Glomerular endothelial cell (primary cell): ENCODE measurements at places on chromosomes 5 and 9. TPM values are rescaled to one million over a fixed set of nuclear protein-coding genes. Genes with fewer than 3 reads are reported as not detected.

Gene DMRTA1
- 0.88 and 1.8 TPM in 2 replicates for total RNA-seq

GRCh38 chr5:166768536-166768935 is 1522.9 kb upstream of the WWC1 start:
- no peak for DNase-seq

Gene TYRP1
- total RNA-seq, result not detected in 2 replicates

Gene SLC6A7
- not detected in 2 replicates for total RNA-seq

Gene CTXN3
- total RNA-seq, result not detected in 2 replicates

Gene DOCK8
- total RNA-seq, result 1.2 and 12.5 TPM in 2 replicates

- DNase-seq, result no peak
These were observed 16.2 kb upstream of the SMU1 start for GRCh38 chr9:33092634-33093033.

Gene KLF4
- total RNA-seq, result 3.5 and 10.3 TPM in 2 replicates

Gene PRRX2
- 1.4 TPM in 1 of 2 replicates, not detected in the other for total RNA-seq
